ENCODE measurements at places on chromosomes 16 and 17. TPM values are rescaled to one million over a fixed set of nuclear protein-coding genes. Genes with fewer than 3 reads are reported as not detected.

Gene RND2
- total RNA-seq: 17.8 TPM

Gene GFAP
- total RNA-seq: not detected

Gene KCTD19
- total RNA-seq: 1.1 TPM

Gene SOCS1
- total RNA-seq: 1.7 TPM

Gene RPL19
- total RNA-seq: 1,874 TPM

Gene GNGT2
- total RNA-seq: not detected

Gene RHBDF1
- 46.5 TPM for total RNA-seq

Gene TAT
- not detected for total RNA-seq

Gene SMCR8
- 20.2 TPM for total RNA-seq

Gene CDRT15L2
- total RNA-seq: not detected

Gene CAMTA2
- total RNA-seq: 12.5 TPM

Gene CLDN6
- total RNA-seq: 0.55 TPM

Gene SULT1A4
- 4.3 TPM for total RNA-seq

Gene PMFBP1
- 4.0 TPM for total RNA-seq

Gene GP2
- total RNA-seq: not detected

Gene PHKB
- total RNA-seq: 61.2 TPM

Gene ABCC11
- 0.09 TPM for total RNA-seq

Gene AANAT
- total RNA-seq: 0.39 TPM

Gene KRTAP4-3
- not detected for total RNA-seq

Gene ZNF500
- 21.1 TPM for total RNA-seq

Gene IL34
- 0.16 TPM for total RNA-seq

Gene KRT39
- total RNA-seq: not detected

Gene C16orf54
- not detected for total RNA-seq

Gene ANKRD13B
- total RNA-seq: 70.0 TPM

Gene MYH1
- total RNA-seq: not detected

Gene PLK1
- 108 TPM for total RNA-seq

Gene UMOD
- not detected for total RNA-seq

Gene CHRNE
- 0.21 TPM for total RNA-seq

Gene TNRC6C
- 40.5 TPM for total RNA-seq

Gene GSDMA
- total RNA-seq: not detected

Gene LGALS9B
- total RNA-seq: not detected

Gene TMEM219
- total RNA-seq: 74.0 TPM

Gene TMEM95
- total RNA-seq: not detected
